ENCODE measurements at places on chromosomes 13 and 19.

DNA sequence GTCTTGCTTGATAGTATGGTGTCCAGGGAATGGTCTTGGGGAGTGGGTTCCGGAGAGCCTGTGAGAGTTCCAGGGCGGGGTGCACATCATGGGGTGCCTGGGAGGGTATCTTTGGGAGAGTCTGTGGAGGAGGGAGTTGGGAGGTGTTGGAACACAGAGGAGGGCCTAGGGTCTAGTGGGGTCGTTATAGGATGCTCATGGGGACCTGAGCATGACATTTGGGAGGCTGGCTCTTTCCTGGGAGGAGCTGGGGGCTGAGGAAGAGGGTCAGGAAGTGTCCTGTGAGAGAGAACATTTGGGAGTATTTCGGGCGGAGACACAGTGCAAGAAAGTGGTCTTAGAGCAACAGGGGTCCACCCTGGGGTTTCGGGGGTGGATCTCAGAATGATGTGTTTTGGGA, 2.7 kb downstream of the ACTL9 start:
- DNase-seq = no peak

GRCh38 chr19:32336259-32337083, 8.9 kb upstream of the ZNF507 start:
- DNase-seq = no peak

- no peak for DNase-seq
Observed at GRCh38 chr13:44816701-44817100, 172.6 kb downstream of the NUFIP1 start.

DNA sequence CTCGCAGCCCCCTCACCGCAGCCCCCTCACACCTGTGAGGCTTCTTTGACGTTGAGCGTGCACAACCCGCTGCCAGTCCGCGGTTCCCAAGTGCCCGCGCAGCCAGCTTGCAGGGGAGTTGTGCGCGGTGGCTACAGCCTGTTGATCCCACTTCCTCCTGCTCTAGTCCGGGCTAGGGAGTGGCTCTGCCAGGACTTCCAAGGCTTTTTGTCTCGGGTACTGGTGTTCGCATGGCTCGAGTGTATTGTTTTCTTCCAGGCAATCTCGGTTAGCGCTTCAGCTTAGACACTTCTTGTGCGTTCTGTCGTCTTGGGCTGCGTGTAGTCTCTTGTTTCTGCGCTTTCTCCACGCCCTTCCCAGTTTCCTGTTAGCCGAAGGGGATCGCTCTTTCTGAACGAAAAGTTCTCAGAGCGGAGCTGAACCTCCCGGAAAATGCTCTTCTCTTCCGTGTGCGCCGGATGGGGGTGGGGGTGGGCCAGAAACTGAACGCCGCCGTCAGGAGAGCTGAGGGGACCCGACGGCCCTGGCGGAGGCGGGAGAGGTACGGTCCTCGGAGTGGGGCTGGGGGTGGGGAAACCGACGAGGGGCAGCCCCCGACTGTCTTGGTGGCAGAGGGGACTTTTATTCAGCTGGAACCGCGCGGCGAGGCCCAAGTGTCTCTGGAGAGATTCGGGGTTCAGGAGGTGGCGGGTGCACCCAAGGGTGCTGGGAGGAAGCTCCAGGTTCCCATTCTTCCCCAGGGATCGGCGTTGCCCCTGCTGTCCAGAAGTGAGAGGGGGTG, 697 bp upstream of the DGKH start:
- DNase-seq = peak; percentile 48

DNA sequence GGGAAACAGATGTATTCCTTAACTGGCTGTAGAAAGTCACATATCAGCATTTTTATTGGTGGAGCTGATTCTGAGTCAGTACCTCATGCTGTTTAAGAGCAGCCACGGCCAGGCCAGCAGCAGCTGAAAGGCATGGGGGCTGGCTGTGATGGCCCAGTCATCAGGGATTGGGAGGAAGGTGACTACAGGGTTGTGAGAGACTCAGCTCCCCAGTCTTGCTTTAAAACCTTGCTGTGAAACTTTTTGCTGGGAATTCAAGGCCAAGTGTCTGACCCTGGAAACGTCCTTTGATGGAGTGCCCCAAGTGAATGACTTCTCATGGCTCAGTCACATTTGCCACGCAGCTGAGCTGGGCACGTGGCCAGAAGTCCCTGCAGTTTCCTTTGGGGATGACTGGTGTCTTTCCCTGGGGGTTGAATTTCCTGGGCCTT, 39.1 kb upstream of the RNF113B start:
- peak; percentile 52 for DNase-seq
